ENCODE measurements at places on chromosomes 3 and 15.

DNA sequence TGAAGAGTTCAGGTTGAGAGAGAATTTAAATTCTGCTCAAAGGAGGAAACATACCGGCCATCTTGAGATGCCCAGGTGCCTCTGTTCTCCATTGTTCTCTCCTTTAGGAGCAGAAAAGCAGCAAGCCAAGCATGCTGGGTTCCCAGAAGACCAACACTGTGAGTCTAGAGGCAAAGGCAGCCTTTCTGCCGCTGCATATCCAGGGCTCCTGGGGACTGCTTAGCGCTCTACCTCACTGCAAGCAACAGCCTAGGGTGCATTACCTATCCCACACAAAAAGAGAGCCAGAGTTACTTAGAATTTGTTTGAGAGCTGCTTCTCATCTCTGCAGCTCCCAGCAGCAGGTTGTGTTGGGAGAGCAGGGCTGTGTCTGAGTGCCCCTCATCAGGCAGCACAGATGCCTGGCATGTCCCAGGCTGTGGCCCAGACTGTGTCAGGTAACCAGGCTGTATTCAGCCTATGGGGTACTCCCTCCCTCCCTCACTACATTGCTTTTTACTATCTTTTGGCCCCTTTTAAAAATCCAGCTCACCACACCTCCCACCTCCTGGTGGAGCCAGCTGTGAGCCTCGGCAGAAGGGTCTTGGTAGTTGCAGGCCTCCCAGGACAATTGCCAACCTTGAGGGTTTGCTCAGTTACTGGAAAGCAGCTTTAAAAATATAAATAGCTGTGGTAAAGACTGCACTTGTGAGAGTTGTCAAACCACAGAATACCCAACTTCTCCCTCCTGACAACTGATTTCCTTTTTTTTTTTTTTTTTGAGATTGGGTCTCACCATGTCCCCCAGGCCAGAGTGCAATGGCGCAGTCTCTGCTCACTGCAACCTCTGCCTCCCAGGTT lies 30.2 kb downstream of the BCL2L10 start:
- DNase-seq: no peak

DNA sequence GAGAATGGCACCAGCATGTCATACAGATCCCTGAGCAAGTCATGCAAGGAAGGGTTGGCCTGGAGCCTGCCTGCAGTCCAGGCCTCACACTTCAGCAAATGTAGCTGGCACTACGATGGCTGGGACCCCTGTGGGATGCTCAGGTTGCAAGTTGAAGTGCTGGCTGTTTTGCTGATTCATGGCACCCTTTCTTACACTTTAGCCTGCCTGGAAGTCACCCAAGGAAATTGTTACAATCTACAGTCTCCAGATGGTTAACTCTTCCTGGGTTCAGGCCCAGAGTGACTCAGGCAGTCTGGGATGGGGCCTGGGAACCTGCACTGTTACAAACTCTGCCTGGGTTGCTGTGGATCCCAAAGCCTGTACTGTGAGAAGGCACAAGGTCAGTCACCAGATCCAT lies 91.0 kb upstream of the SLC6A11 start:
- DNase-seq: no peak

GRCh38 chr3:187264021-187264420 lies 27.5 kb downstream of the MASP1 start:
- no peak for DNase-seq

- DNase-seq: no peak
Observed at GRCh38 chr15:69719527-69720240, 267.1 kb downstream of the RPLP1 start.

DNA sequence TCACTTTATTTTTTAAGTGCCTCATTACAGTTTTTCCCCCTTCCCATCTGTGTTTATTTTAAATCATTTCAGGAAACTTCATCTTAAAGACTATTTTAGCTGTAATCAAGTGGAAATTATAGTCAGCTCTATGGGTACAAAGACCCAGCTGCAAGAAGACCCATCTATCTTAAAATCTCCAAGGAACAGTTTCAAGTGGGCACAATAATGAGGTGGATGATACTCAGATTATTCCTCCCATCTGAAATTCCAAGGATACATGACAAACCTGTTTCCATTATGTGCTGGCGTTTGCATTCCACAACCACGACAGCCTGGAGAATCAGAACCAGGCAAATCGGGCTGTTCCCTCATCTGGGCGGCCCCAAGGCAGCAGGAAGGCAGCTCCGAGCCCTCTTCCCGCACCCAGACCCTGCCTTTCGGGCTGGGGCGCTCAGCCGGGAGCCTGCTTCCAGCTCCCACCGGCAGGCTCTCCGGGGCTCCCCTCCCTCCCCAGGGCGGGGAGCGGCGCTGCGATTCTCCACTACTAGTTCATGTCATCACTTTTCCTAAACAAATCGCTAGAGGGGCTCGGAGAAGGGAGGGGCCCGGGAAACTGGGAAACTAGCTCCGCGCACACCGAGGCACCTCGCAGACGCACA lies at the start of gene MGLL:
TSS of gene MGLL (minus strand) at position 475 of the 641 bp plus-strand sequence. CDS start at position 278, 197 bp downstream.
- DNase-seq: no peak

DNA sequence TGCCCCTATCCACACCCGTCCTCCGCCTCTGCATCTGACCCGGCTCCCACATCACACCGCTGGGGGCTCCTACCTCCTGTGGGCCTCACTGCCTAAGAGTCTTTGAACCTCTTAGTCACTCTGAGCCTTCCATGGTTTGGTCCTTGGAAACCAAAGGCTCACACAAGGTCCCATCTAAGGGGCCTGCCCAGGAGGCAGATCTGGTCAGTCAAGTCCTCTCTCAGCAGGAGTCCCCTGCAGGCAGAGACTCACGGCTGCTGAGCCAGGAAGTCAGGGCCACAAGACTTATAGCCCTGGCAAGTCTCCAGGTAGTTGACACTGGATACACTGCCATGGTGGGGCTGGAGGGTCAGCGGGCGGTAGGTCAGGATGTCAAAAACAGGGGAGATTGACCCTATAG lies 31.2 kb upstream of the ALDH1L1 start:
- no peak for DNase-seq

GRCh38 chr3:160027541-160028195 lies 39.0 kb downstream of the IL12A start:
- no peak for DNase-seq

DNA sequence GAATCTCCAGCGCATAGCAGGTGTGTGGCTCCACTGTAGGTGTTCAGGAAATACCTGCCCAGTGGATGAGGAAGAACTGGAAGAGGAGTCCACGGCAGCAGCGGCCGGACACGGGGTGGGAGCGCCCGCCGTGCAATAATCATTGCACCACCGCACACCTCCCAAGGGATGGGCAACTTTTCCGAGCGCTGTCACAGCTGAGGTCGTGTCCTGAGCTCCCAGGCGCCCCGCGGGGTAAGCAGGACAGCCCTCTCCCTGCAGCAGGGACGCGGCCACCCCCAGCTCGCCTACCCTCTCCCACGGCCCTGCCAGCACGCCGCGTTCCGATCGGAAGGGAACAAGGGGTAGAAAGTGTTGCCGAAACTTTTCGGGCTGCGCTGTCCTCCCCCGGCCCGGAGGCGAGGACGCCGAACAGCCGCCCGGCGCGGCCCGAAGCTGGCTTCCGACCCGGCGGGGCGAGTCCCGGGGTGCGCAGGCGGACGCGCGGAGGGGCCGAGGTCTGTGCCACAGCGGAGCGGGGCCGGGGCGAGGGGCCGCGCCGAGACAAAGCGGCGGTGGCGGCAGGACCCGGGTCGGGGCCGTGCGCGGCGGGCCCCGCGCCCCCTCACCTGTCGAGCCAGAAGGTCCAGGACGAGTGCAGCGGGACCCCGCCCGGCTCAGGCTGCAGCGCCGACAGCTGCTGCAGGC lies 475 bp downstream of the EIF4E3 start:
- DNase-seq: no peak

DNA sequence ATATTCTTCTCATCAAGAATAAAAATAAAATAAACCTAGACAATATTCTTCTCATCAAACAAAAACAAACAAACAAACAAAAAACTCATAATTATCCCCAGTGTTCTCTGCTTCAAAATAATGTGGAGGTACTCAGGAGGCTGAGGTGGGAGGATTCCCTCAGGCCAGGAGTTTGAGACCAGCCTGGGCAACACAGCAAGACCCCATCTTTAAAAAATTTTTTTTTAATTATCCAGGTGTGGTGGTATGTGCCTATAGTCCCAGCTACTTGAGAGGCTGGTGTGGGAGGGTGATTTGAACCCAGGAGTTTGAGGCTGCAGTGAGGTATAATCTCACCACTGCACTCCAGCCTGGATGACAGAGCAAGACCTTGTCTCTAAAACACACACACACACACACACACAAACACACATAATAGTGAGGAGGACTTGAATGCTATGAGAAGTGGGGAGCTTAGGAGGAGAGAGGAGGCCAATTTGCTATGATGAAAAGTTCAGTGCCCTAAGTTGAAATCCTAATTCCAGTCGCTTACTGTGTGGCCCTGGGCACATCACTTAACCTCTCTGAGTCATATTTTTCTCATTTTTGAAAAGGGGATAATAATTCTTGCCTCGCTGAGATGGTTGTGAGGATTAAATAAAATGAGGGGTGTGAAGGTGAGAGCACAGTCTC lies 35.8 kb upstream of the HERC1 start:
- no peak for DNase-seq

DNA sequence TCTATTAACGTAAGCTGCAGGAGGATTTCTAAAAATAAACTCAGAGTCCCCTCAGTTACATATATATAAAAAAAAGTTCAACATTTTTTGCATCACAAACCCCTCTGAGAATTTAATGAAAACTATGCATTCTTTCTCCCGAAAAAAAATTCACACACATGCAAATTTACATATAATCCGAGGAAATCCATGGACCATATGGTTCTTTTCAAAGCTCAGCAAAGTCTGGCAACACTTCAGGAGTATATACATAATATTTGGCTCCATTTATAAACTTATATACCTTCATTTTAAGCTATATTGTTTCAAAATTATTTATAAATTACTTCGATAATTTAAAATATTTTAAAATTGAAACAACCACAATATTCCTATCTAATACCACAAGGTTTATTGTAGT lies 140.7 kb upstream of the PLXND1 start:
- no peak for DNase-seq

GRCh38 chr3:151944356-151944755 lies 70.9 kb downstream of the SUCNR1 start:
- DNase-seq: no peak

DNA sequence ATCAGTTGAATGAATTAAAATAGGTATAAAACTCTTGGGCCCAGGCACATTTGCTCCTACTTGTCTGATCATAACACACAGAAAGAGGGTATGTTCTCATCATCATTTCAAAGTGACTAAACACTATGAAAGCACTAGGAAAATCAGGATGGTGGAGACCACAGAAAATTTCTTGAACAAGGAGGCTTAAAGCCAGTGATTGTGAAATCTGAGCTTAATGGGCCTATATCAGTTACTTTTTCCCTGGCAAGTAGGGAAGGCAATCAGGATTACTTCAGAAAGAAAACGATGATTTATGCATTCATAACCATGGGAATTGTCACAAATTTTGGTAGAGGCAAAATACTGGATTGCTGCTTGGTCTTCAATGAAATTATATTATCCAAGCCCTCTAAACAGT lies 434.4 kb upstream of the CNTN4 start:
- peak; percentile 57 for DNase-seq

DNA sequence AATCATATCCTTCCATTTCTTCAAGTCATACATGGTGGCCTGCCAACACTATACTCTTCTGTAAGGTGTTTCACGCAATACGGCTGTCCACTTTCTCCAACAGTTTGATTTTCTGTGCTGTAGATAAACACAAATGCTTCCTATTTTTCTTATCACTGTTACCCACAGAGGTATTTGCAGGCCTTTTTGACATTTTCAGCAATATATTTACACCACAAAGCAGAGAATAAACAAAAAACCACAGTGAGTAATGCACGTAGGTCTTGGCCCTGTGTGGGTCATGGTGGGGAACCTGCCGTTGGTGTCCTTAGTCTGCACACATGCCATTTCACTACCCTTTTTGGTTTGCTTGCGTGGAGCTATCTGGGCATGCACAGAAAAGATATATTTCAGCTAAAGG lies 59.5 kb downstream of the LRRC28 start:
- no peak for DNase-seq

DNA sequence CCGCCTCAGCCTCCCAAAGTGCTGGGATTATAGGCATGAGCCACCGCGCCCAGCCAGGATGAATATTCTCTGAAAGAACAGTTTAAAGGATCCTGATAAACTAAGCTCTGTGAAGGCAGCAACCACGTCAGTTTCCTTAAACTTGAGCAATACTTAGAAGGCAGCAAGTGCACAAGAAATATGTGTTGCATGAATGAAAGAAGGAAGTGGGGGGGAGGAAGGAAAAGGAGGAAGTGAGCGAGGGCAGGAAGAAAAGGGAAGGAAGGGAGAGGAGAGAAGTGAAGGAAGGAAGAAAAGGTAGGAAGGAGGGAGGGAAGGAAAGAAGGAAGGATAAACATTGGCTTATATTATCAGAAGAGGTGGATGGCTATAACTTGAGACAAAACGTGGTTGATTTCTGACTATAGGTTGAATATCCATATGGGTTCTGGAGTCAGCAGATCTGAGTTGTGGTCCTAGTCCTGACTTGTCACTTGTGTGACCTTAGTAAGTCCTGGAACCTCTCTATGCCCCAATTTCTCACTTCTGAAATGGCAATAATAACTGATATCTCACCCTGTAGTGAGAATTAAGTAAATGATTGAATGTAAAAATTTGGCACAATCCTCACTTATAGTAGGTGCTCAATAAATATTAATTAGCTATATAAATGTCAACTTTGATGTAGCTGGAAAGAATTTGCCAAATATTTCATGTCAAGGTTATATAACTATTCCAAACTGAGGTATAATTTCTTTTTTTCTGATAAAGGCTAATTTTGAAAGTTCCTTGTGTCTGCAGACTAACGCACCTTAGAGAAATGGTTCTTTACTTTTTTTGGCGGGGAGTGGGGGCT lies 12.0 kb upstream of the SEMA4B start:
- DNase-seq: no peak

DNA sequence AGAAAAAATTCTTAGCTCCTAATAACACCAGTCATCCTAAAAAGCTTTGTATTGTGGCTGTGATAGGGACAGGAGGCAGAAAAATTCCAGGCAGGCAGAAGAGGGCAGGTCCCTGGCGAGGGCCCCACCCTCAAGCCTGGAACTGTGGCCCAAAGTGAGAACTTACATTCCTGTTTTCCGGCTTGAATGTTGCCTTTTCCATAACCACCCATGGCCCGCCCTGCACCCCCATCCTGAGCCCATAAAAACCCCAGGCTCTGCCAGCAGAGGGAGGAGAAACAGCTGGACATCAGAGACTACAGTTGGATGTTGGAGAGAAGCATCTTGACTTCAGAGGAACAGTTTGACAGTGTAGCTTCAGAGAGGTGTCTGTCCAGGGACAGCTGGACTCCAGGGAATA lies 37.3 kb downstream of the SLCO2A1 start:
- no peak for DNase-seq
